ENCODE measurements at places on chromosomes 11 and 22. TPM values are rescaled to one million over a fixed set of nuclear protein-coding genes. Genes with fewer than 3 reads are reported as not detected.

GRCh38 chr11:104366321-104366734 lies 202.4 kb upstream of the PDGFD start:
- no peak overlapping the region for H3K27ac ChIP-seq
- H3K4me3 ChIP-seq, result no peak overlapping the region
- H3K4me1 ChIP-seq, result no peaks in the 10 kb centered on the region

GRCh38 chr22:42704896-42705295 lies 15.8 kb downstream of the A4GALT start:
- no peaks in the 10 kb centered on the region for H3K27me3 ChIP-seq
- no peak for DNase-seq
- no peak overlapping the region for H3K27ac ChIP-seq
- H3K4me1 ChIP-seq, result peaks cover 5% of the 10 kb centered on the region

DNA sequence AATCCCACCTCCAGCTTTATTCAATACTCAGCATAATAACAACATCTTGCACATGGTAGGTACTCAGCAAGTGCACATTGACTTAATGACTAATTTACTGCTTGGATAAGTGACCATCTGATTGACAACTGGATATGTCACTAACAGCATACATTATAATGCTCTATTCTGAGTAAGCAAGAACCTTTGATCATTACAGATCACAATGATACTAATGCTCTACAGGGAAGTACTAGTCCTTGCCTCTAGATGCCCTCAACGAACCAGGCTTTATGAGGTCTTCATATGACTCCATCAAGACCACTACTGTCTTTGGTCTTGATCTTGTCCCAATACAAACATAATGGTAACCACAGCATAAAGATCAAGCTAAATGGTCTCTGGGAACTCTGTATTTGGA lies 167.6 kb upstream of the MTMR2 start:
- H3K36me3 ChIP-seq, result peaks cover 47% of the 10 kb centered on the region
- DNase-seq, result no peak
- peaks cover 4% of the 10 kb centered on the region for H3K27me3 ChIP-seq
- H3K4me3 ChIP-seq, result no peak overlapping the region
- H3K4me1 ChIP-seq, result peaks cover 66% of the 10 kb centered on the region

- peak overlapping the region; percentile 22 for H3K4me3 ChIP-seq
- no peak for DNase-seq
- H3K27me3 ChIP-seq, result peaks cover 22% of the 10 kb centered on the region
- H3K36me3 ChIP-seq, result peaks cover 48% of the 10 kb centered on the region
These were observed 6.0 kb downstream of the CFL1 start for GRCh38 chr11:65851811-65852507.

GRCh38 chr11:126599217-126599897 lies 243.9 kb downstream of the ST3GAL4 start:
- DNase-seq, result no peak
- H3K27ac ChIP-seq, result no peak overlapping the region
- H3K27me3 ChIP-seq, result peaks cover 1% of the 10 kb centered on the region
- peaks cover 7% of the 10 kb centered on the region for H3K4me1 ChIP-seq
- H3K36me3 ChIP-seq, result peaks cover 18% of the 10 kb centered on the region

DNA sequence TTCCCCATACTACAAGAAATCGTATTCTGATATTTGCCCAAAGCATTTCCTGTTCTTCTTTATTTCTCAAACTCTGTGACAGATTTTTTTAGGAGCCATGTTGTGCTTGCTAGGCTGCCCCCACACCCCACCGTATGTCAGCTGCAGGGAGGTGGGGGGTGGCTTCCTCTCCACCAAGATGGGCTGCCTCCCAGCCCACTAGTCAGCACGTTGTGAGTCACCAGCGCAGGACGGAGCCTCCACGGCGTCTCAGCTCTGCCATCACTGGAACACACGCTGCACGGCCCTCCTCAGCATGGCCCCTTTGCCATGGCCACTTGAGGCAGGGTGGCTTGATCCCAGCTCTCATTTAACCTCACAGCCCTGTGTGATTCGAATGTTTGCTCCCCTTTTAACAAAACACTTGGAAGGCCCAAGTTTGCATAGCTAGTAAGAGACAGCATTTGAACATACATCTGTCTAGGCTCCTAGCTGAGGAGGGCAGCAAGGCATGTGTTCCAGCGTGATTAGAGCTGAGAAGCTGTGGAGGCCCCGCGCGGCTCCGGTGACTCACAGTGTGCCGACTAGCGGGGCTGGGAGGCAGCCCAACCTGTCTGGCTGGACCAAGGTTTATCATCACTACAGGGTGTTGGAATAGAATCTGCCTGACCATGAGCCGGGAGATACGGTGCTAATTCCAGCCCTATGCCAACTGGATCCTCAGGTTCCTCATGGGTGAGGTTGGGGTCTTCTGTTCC lies 180.7 kb upstream of the NCAM1 start:
- no peak overlapping the region for H3K4me3 ChIP-seq
- H3K4me1 ChIP-seq, result no peaks in the 10 kb centered on the region
- DNase-seq, result no peak
- peaks cover 1% of the 10 kb centered on the region for H3K27me3 ChIP-seq

DNA sequence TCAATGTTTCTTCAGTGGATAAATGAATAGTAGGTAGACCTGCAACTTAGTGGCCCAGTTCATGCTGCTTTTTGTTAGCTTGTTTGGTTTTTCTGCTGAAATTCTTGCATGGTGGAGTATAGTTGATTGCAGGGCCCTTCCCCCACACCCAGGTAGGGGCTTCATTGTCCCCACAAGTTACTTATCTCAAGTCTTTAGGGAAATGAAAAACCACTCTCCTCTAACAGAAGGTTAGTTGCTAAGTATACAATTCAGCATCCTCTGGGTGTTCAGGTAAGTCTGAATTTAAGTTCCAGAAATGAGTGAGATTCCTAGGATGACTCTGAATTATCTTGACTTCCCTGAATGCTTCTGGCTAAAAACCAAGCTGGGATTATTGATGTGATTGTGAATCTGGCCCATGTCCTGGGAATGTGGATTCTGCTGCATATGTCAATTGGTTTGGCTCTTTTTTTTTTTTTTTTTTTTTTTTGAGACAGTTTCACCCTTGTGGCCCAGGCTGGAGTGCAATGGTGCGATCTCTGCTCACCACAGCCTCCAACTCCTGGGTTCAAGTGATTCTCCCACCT lies 40.3 kb downstream of the BCL2L13 start:
- H3K36me3 ChIP-seq, result no peaks in the 10 kb centered on the region
- H3K27ac ChIP-seq, result no peak overlapping the region
- peaks cover 6% of the 10 kb centered on the region for H3K4me1 ChIP-seq
- DNase-seq, result no peak
- H3K4me3 ChIP-seq, result no peak overlapping the region

The OLFML1 gene
- not detected for total RNA-seq

The PRMT3 gene
- 11.4 TPM for total RNA-seq

The OR52I1 gene
- not detected for total RNA-seq

Data from HFFc6 (cell line).